Activated CD4-positive, alpha-beta T cell treated with anti-CD3 and anti-CD28 coated beads for 24 hours (primary cell): ENCODE measurements at places on chromosomes 12 and 14.

- DNase-seq: no peak
Measured at GRCh38 chr12:67202011-67202677, 67.0 kb upstream of the CAND1 start.

DNA sequence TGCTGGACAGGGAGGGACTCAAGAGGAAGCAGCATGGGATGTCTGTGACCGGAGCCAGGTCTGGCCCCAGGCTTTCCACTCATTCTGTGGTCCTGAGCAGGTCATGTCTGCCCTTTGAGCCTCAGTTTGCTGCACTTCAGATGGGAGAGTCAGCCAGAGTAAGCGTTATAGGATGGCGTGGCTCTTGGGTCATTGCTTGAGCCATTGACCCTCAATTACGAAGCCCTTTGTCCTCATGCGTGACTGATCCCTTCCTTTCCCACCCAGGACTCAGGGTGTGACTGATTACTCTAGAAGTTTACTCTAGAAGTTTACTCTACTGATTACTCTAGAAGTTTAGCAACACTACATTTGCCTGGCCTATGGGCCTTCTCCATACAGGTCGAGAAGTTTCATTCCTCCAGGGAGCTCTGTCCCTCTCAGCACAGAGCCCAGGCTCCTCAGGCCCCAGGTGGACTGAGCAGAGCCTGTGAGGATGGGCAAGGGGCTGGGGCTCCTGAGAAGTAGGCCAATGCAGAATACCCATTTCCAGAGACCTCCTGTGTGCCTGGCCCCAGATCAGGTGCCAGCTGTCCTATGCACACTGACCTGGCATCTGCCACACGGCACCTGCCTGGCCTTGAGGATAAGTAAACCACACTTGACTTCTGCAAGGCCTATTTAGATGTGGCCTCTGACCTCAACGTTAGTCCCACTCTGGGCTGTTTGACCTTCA is 7.6 kb upstream of the IFI27 start:
- DNase-seq: no peak

DNA sequence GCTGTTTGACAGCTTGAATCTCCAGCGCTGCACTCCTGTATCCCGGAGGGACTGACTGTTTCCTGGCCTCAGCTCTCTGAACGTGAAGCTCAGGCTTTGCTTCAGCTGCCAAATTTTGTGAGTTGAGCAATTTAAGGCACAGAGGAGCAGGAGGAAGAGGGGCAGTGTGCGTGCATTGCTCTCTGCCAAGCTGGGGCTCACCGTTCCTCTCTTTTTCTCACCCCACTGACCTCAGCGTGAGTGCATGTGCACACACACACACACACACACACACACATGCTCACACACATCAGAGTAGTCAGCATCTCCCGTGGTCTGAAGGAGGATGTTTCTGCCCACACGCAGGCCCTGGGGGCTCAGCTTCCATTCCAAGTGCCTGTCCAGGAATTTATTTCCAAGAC is 27.8 kb upstream of the BDKRB2 start:
- DNase-seq: no peak

DNA sequence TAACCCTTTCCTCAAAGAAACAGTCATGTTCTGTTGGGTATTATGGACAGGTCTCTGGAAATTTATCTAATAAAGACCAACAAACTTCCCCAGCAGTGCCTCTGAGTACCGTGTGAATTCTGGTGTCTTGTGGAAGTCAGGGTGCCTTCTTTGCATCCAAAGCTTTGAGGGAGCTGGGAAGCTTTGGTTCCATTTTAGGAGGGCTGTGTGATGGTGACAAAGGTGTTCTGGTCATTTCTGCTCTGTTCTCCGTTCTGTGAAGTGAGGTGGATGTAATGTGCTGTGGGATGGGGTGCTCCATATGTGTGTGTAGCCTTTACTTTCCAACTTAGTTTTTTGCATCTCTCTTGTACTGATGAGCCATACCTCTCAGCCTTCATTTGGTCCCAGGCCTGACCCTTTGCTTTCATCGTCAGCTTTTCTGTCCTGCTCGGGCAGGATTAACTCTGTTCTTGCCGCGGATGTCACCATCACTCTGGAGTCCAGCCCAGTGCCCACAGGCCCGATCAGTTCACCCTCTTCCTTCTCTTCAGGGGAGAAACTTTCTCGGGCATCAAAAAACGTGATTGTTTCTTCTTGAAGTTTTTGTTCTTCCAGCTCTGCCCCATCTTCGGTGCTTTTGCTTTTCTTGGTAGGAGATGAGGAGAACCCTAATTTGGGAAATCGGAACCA is 13.2 kb downstream of the PLD4 start:
- DNase-seq: no peak

- DNase-seq: no peak
Measured at GRCh38 chr14:64506721-64507120, 2.2 kb downstream of the ZBTB1 start.

GRCh38 chr12:24617471-24617870 is 331.4 kb downstream of the BCAT1 start:
- no peak for DNase-seq

DNA sequence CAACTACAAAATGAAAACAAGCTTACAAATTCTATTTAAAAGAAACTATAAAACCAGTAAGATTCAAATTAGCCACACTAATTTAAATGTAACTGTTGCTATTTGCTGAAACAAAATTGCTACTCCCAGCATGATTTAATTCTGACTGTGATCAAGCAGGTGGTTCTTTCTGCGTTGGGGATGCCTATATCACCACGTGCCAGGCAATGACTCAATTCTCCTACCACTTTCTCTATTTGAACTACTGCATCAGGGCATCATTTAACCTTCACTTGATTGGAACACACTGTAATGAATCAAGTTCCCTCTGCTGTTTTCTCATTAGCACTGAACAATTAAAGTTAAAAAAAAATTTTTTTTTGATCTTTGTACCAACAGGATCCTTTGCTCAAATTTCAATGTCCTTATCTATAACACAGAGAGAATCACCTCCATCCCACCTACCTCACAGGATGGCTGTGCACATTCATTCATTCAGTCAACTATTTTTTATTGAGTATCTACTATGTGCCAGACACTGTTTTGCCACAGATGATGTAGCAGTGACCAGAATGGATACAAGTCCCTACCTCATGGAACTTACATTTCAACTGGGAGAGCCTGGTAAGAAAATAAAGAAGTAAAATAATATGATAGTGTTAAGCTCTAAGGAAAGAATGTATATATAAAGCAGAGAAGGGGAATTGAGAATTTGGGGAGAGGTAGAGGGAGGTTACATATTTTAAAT is 8.0 kb upstream of the ACTN1 start:
- peak; percentile 10 for DNase-seq

DNA sequence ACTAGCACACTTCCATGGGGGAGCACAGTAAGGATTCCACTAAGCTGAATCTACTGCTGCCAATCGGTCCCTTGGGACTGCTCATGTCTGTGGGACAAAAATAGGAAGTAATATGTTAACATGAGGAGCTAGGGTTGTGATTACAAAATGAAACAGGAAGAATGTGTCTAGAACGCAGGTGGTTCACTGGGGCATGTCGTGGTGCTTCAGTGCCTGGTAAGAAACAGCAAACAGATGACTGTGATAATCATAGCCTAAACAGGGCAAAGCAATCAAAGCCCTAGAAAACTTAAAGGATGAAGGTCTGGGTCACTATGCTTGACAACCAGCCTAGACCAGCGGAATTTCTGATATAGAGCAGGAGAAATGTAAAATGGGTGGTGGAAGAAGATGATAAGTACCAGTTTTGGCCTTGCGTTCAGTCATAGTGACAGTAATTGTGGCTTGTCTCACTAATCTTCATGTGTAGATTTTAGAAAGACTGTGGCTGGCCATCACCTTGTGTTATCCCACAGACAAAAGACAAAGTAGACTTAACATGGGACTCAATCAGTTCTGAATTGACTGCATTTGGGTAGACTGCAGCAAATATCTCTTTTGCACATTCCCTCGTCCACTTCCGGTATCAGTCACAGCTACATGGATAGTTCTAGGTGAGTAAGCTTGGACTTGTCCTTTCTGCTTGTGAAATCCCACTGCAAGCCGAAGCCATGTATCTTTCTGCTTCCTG is 51.4 kb downstream of the WASHC3 start:
- no peak for DNase-seq

DNA sequence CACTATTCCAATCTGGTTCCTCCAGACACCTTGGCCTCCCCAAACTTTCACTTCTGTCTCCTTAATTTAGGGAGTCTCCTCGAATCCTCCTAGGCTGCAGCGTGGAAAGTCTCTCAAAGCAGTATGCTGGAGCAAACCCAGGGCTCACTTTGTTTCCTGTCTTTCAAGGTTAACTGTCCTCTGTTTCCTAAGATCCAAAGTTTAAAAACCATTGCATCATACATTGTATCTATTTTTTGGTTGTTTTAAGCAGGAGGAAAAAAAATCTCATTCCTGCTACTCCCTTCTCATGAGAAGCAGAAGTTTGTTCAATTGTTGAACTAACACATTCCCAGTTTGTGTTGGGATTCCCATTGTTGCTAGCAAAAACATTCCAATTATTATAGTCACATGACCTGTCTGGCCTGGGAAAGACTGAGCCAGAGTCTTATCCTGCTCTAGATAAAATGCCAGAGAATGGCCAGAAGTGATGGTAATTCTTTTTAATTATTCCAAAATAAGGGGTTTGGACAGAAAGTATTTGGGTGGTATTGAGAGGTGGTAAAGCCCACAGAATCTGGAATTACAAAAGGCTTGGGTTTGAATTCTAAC is 67.3 kb downstream of the HSPB8 start:
- DNase-seq: no peak

DNA sequence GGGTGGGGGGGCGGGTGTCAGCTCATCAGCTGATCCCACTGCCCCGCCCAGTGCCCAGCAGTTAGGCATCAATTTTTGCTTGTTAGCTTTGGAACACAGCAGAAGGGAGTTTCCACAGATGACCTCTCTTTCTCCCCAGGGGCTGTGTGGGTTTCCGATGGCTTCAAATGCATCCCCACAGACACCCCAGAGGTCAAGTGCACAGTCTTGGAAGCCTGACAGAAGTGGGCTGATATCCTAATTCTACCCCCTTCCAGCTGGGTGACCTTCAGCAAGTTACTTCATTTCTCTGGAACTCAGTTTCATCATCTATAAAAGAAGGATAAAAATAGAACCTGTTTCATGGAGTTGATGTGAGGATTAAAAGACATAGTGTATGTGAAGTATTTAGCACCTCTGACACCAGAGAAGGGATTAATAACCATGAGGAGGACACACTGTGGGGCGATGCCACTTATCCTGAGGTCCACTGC is 22.0 kb downstream of the TTC9 start:
- no peak for DNase-seq

- no peak for DNase-seq
Measured at GRCh38 chr14:53553221-53553620, 400.1 kb upstream of the DDHD1 start.

DNA sequence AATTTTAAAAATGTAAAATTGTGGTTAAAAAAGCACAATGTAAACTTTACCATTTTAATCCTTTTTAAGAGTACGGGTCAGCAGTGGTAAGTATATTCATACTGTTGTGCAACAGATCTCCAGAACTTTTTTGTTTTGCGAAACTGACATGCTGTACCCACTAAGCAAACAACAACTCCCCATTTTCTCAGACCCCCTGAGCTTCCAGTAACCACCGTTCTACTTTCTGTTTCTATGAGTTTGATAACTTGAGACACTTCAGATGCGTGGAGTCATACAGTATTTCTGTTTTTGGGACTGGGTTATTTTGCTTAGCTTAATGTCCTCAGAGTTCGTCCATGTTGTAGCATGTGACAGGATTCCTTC is 38.0 kb downstream of the CHST11 start:
- DNase-seq: no peak

- DNase-seq: no peak
Measured at GRCh38 chr12:12722435-12723148, 5.4 kb downstream of the CDKN1B start.

- no peak for DNase-seq
Measured at GRCh38 chr14:62146030-62146429, 383.8 kb downstream of the SNAPC1 start.

GRCh38 chr12:105222284-105222655 is 13.7 kb downstream of the APPL2 start:
- no peak for DNase-seq

GRCh38 chr12:103505371-103506236 is 9.8 kb upstream of the C12orf42 start:
- DNase-seq: peak; percentile 28

- no peak for DNase-seq
Measured at GRCh38 chr12:63808631-63809030, 28.9 kb downstream of the RXYLT1 start.

GRCh38 chr14:29926228-29926627 is 1.4 kb downstream of the PRKD1 start:
- DNase-seq: no peak

DNA sequence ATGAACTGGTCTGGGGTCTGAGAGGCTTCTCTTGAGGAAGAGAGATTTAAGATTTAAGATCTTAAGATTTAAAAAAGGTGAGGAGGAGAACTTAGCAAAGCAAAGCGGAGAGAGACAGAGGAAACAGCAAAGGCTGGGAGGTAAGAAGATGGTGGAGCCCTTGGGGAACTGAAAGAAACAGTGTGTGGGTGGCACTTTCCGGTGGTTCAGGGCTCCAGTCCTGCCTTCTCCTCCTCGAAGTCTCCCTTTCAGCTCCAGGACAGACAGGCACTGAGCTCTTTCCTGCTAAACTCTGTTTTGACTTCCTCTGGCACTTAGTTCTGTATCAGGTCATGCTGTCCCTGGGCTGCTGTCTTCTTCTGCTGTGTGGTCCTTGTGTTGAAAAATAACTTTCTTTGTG is 298.7 kb upstream of the SRRM4 start:
- no peak for DNase-seq

GRCh38 chr12:68113644-68114043 is 45.9 kb downstream of the IFNG start:
- DNase-seq: peak; percentile 27

DNA sequence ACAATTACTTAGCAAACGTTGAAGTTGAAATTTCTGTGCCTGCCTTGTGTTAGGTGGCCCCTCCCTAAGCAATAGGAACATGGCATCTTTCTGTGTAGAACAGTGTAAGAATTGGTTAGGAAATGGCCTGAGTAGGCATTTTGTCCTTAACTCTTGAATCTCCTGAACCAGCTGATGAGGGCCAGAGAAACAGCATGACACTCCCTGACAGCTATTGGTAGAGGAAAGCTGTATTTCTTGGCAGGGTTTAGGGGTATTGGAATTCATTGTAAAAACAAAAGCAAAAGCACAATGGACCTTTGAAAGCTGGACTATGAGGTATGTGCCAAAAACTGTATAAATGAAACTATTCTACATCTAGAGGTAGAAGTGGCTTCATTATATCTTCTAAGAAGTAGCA is 40.6 kb upstream of the LRTM2 start:
- no peak for DNase-seq

GRCh38 chr12:88188180-88188579 is 46.1 kb downstream of the TMTC3 start:
- no peak for DNase-seq

DNA sequence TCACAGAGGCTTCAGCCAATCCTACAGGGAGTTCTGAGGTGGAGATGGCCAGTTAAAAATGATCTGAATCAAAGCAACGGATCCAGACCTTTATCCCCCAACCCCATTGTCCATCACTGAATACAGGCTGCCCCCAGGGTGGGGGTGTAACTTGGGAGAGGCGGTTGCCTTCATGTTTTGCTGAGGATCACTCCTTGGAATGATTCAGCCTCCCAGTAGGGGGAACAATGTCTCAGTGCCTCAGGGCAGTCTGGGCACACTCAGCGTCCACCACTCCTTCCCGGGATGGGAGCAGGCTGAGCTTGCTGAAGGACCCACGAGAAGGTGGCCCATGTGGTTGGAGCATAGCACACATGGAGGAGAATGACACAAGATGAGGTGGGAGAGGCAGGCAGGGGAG is 60.2 kb downstream of the RFX4 start:
- no peak for DNase-seq

- DNase-seq: no peak
Measured at GRCh38 chr14:24398293-24398652, 530 bp upstream of the NYNRIN start.

- no peak for DNase-seq
Measured at GRCh38 chr12:115979351-115979750, 298.1 kb downstream of the MED13L start.
